ENCODE measurements at places on chromosomes 3 and 15.

DNA sequence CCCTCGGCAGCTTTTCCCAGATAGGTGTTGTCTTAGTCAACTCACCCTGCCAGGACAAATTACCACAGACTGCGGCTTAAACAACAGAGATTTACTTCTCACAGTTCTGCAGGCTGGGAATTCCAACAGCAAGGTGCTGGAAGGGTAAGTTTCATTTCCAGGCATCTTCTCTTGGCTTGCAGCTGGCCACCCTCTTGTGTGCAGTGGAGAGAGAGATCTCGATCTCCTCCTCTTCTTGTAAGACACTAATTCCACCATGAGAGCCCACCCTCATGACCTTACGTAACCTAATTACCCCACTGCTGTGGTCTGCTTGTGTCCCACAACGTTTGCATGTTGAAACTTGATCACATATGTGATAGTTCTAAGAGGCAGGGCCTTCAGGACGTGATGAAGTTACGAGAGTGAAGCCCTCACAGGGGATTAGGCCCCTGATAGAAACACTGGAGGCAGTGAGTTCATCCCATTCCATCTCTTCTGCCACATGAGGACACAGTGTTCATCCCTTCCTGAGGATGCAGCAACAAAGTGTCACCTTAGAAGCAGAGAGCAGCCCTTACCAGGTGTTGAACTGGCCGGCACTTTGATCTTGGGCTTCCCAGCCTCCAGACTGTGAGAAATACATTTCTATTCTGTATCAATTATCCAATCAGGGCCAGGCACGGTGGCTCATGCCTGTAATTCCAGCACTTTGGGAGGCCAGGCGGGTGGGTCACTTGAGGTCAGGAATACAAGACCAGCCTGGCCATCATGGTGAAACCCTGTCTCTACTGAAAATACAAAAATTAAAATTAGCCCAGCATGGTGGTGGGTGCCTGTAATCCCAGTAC, 247.7 kb downstream of the PLCL2 start:
- DNase-seq: no peak

GRCh38 chr15:38299216-38299615, 46.6 kb downstream of the SPRED1 start:
- no peak for DNase-seq

GRCh38 chr3:33115024-33115768, 1.4 kb downstream of the CRTAP start:
- no peak for DNase-seq

DNA sequence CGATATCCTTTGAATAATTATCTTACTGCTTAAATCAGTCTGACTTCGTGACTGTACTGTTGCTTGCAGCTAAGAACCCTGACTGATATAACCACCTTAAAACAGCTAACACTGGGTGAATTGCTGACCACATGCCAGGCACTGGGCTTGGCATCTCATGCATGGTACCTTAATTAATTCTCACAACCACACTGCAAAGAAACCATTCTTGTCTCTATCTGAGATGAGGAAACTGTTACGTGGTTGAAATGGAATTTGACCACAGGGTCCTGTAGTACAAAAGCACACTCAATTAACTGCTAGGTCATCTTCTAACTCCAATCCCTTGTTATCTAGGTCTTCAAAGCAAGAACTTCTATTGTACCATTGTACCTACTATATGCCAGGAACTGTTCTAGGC, 92.7 kb upstream of the PRICKLE2 start:
- no peak for DNase-seq

DNA sequence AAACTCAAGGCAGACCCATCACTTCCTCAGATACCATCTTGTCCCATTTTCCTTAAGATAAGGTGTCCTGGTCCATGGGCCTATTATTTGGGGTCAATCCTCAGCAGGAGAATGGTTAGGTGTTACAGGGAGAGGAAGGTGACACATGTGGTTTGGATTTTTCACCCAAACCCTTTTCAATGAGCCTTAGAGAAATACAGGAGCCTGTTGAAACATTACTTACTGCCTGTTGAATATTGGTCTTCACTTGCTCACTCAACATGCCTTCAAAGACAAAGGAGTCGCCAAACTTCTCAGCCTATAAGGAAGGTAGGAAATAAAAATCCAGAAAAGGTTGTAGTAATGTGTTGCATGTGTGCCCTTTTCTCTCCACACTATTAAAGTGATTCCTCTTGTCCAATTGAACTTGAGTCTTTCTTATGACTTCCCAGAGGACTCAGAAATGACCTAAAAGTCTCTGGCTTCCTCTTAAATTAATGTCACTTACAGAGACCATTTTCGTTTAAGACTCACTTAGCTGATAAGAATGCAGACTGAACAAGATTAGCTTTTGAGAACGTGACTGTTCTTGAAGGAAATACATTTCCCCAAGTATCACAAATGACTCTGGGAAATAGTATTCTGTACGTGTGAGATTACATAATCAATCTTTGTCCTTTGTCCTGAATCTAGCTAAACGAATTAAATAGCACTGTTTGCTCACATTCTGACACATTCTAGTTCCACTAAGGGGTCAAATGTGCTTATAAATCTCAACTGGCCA, 17.8 kb downstream of the SUMF1 start:
- no peak for DNase-seq

DNA sequence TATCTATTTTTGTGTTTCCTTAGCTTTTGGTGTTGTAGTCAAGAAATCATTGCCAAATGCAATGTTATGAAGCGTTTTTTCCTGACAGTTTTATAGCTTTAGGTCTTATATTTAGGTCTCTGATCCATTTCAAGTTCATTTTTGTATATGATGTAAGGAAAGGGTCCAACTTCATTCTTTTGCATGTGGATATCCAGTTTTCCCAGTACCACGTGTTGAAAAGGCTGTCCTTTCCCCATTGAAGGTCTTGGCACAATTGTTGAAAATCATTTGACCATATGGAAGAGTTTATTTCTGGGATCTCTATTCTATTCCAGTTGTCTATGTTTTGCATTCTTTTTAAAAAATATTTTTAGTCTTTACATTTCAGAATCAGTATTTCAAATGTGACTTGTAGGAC, 14.6 kb upstream of the SNRPN start:
- no peak for DNase-seq

DNA sequence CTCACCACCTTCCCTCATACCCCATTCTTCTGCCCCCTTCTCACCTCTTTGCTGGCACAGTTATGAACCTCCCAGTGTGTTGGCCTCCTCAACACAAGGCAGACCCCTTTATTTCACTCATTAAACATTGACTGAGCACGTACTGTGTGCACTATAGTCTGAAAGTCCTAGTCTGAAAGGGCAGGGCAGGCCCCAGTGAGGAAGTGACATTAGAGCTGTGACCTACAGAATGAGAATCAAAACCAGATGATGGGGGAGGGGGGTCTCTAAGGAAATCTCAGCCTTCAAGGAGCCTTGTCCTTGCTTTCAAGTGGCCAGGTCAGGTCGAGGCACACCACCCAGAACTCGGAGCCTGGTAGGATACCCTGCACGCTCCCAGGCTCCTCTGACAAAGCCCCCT, 3.5 kb downstream of the SLC28A1 start:
- no peak for DNase-seq

DNA sequence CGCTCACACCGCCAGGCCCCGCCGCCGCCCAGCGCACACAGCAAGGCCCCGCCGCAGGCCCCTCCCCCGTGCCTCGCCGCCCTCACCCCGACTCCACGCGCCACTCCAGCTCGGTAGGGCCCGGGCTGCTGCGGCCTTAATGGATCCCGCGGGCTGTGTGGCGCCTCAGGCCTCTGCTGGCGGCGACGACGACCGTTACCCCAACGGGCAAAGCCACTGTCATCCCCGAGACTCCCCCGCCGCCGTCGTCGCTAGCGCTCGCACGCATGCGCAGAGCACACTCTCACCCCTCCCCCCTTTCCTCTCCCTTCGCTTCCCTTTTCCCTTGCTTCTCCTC, at the start of gene MSL2:
Gene MSL2, minus strand, starts transcription at position 272 of the 337 bp plus-strand sequence. CDS start 1,222 bp downstream, outside the sequence.
- DNase-seq: no peak

DNA sequence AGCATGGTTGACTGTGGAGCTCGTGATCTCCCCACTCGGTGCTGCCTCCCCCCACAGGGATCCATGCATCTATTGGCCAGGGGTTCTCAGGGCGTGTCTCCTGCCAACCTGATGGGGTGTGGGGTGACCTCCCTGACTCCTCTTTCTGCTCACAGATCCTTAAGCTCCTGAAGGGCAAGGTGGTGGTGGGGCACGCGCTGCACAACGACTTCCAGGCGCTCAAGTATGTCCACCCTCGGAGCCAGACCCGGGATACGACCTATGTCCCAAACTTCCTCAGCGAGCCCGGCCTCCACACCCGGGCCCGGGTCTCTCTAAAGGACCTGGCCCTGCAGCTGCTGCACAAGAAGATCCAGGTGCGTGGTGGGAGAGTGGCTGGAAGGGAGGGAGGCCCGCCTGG, 7.9 kb downstream of the AEN start:
- no peak for DNase-seq

- DNase-seq: no peak
These were observed 31.9 kb downstream of the SUSD5 start for GRCh38 chr3:33186524-33187367.

- no peak for DNase-seq
These were observed 2.2 kb upstream of the ISG20 start for GRCh38 chr15:88636654-88637053.

DNA sequence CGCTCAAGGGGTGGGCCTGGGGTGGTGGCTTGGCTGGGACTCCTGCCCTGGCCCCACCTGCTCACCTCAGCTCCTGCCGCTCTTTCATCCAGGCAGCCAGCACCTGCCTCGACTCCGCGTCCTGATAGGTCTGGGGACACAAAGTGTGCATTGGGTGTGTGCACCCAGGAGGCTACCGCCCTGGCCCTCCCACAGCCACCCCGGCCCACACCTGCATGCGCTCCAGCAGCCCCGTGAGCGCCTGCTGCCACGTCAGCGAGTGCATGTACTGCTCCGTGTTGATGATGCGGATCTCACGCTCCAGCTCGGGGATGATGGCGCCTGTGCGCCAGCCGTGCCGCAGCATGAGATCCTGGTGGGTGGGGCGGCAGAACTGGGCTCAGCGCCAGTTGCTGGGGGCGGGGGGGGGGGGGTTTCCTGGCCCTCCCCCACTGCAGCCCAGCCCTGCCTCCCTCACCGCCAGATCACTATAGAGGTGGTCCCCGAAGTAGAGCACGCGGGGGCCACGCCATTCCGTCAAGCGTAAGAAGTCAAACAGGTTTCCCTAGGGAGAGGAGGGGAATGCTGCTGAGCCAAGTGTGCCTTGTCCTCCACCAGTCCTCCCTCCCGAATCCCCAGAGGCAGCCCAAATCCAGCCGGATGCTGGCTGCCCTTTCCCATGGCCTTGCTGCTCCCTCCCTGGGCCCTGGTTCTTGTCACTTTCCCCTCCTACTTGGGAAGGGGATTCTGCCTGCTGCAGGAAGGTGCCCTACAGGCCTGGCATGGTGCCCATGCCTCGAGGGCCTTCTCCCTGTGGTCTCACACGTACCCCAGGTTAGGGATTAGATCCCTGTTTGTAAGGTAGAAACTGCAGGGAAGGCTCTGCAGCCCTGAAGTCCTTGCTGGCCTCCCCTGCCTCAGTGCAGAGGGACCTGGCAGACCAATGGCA, 8.6 kb downstream of the NT5DC2 start:
- DNase-seq: no peak

DNA sequence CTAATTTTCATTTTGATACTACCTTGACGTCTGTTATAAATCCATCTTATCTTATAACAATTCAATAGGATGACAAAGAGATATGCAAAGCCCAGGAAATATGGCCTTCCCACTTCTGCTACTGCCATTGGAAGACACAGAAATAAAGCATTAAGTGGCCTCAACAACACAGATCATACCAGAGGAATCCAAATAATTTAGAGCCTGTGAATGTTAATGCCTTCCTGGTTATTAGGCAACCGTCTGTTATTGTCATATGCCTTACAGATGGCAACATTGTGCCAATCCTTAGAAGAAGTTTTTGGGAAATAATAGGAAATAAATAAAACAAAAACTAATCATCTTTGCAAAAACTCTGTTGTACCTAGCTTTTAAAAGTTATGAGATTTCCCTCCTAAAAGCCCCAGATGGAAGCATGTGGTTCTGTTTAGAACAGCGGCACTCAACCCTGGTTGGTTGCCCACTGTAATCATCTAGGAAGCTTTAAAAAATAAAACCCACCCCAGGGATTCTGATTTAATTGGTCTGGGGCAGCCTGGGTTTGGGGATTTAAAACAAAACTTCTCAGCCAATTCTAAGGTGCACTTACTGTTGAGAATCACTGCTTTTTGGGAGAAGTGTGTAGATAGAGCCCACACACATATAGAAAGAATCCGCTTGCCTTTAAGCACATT, 704.8 kb upstream of the CFAP20DC start:
- no peak for DNase-seq

DNA sequence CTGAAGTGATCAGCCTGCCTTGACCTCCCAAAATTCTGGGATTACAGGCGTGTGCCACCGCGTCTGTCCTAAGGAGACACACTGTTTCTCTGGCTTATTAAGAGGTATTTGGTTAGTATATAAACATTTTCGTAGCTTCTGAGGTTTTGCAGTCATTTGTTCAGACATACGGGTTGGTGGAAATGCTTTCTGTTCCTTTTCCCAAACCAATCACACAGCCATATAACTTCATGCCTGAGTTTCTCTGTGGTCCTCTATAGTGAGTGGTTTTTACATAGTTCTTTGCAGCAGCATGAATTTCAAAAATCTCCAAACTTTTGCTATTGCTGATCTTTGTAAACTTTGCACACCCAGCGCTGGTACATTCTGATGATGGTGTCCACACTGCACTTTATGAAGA, 100.5 kb downstream of the AKAP13 start:
- DNase-seq: no peak

DNA sequence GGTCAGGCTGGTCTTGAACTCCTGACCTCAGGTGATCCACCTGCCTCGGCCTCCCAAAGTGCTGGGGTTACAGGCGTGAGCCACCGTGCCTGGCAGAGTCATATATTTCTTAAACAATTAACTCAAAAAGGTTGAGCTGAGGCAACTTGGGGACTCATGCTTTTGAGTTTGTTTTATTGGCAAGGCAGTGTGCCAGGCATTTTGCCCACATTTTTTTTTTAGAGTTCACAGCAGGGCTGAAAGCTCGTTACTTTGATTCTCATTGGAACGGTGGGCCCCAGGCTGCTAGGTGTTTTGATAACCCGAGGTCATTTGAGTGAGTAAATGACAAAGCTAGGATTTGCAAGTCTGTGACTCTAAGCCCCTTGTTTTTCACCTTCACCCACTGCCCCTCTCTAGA, 76.2 kb downstream of the CCK start:
- DNase-seq: no peak

DNA sequence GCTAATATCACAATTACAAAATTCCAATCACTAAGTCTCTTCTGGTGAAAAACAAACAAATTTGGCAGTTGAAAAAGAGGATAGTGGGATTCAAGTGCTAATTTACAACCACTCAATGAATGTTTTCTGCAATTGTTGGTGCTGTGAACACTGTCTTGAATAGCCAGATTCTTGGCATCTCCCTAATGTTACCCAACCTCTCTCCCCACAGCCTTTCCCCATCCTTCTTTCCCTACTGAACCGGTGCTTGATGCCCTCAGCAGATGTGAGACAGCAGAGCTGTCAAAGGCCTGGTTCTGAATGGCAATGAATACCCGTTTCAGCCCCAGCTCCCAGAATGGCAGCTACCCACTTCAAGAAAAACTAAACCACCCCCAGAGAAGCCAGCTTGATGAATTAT, 22.5 kb upstream of the BHLHE40 start:
- no peak for DNase-seq

Data from activated T-cell treated with anti-CD3 and anti-CD28 coated beads for 4 hours (primary cell).